ENCODE measurements at places on chromosomes 3 and 15. TPM values are rescaled to one million over a fixed set of nuclear protein-coding genes. Genes with fewer than 3 reads are reported as not detected.
A peak's percentile ranks its signal among the peaks of the same experiment; 100 is the strongest.

- H3K36me3 ChIP-seq: no peaks in the 10 kb centered on the region
- H3K4me1 ChIP-seq: no peaks in the 10 kb centered on the region
- DNase-seq: no peak
- H3K27ac ChIP-seq: no peak overlapping the region
- no peaks in the 10 kb centered on the region for H3K27me3 ChIP-seq
- H3K4me3 ChIP-seq: no peak overlapping the region
These were observed 114.4 kb downstream of the TP63 start for GRCh38 chr3:189745622-189746021.

Gene POTEB2
- not detected for total RNA-seq

DNA sequence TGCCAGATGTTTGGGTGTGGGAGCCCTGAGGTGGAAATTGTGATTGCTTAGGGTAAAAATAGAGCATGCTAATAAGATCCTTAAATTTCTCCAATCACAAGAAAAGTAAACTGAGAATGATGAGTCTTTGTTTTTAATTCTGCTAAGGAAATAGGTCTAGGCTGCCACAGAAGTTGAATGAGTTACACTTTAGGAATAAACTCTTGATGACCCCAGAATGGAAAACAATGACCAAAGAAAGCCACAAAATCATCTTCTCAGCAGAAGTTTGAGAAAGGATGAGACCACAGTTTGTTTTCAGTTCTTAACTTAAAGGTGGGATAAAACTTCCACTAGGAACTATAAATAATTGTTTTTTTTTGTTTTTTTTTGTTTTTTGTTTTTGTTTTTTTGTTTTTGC is 164.6 kb upstream of the BCL6 start:
- no peak for DNase-seq
- H3K27ac ChIP-seq: no peak overlapping the region
- peaks cover 25% of the 10 kb centered on the region for H3K4me1 ChIP-seq
- H3K4me3 ChIP-seq: no peak overlapping the region
- no peaks in the 10 kb centered on the region for H3K27me3 ChIP-seq

DNA sequence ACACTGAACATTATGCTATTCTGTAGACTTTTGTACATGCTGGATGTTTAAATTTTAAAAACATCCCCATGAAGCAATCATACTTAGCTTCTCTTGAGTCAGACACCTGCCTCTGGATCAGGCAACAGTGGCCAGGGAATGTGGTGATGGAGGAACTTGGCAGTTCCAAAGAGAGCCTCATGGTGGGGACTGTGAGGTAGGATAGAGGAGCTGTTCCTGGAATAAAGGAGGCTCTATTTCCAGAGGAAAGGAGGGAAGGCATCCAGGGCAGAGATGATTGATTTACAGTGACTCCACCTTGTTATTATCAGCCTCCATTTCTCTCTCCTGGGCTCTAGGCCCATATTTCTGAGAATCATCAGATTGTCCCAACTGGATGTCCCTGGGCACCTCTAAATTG is 35.0 kb upstream of the ABHD17C start:
- no peaks in the 10 kb centered on the region for H3K4me1 ChIP-seq
- no peaks in the 10 kb centered on the region for H3K36me3 ChIP-seq
- no peak overlapping the region for H3K27ac ChIP-seq
- no peak for DNase-seq

DNA sequence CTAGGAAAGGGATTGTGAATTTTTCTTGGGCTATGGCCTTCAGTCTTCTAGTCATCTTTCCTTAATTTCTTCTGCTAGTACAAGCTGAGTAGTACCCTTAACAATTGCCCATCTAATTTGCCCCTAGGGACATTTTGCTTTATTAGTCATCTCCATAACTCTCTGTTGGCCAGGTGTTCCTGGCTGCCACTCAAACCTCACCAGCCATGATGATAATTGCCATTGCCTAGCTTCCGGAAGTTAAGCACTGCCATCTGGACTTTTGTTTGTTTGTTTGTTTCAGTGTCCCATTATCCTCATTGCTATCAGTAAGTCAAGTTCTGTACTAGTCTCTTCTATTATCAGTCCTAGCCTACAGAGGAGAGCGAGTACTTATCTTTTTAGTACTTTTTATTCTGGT is 36.6 kb upstream of the UBL7 start:
- H3K27me3 ChIP-seq: no peaks in the 10 kb centered on the region
- H3K4me1 ChIP-seq: no peaks in the 10 kb centered on the region
- H3K36me3 ChIP-seq: no peaks in the 10 kb centered on the region

GRCh38 chr3:57068437-57069089 is 8.1 kb downstream of the SPATA12 start:
- no peaks in the 10 kb centered on the region for H3K36me3 ChIP-seq
- H3K27me3 ChIP-seq: no peaks in the 10 kb centered on the region
- no peak overlapping the region for H3K4me3 ChIP-seq

GRCh38 chr3:69326855-69327300 is 59.0 kb downstream of the FRMD4B start:
- DNase-seq: no peak
- no peaks in the 10 kb centered on the region for H3K36me3 ChIP-seq
- no peak overlapping the region for H3K27ac ChIP-seq

GRCh38 chr3:65992106-65992505 is 46.6 kb downstream of the MAGI1 start:
- no peak overlapping the region for H3K27ac ChIP-seq
- H3K4me3 ChIP-seq: no peak overlapping the region
- H3K36me3 ChIP-seq: no peaks in the 10 kb centered on the region
- H3K4me1 ChIP-seq: no peaks in the 10 kb centered on the region

- H3K4me1 ChIP-seq: no peaks in the 10 kb centered on the region
- H3K36me3 ChIP-seq: no peaks in the 10 kb centered on the region
- H3K27ac ChIP-seq: no peak overlapping the region
- H3K4me3 ChIP-seq: no peak overlapping the region
- H3K27me3 ChIP-seq: no peaks in the 10 kb centered on the region
- DNase-seq: no peak
These were observed 22.6 kb downstream of the LMCD1 start for GRCh38 chr3:8524249-8524648.

GRCh38 chr3:49757197-49757596 is 29.1 kb downstream of the IP6K1 start:
- H3K4me1 ChIP-seq: no peaks in the 10 kb centered on the region
- no peak overlapping the region for H3K4me3 ChIP-seq
- no peak overlapping the region for H3K27ac ChIP-seq
- H3K27me3 ChIP-seq: no peaks in the 10 kb centered on the region
- no peak for DNase-seq

- H3K27ac ChIP-seq: no peak overlapping the region
- no peaks in the 10 kb centered on the region for H3K27me3 ChIP-seq
- H3K4me3 ChIP-seq: no peak overlapping the region
- no peaks in the 10 kb centered on the region for H3K4me1 ChIP-seq
- H3K36me3 ChIP-seq: no peaks in the 10 kb centered on the region
These were observed 21.8 kb downstream of the MAP2K5 start for GRCh38 chr15:67564021-67564967.

GRCh38 chr15:77659350-77660321 is 26.9 kb upstream of the LINGO1 start:
- no peaks in the 10 kb centered on the region for H3K36me3 ChIP-seq
- H3K4me1 ChIP-seq: no peaks in the 10 kb centered on the region
- no peak overlapping the region for H3K4me3 ChIP-seq
- no peaks in the 10 kb centered on the region for H3K27me3 ChIP-seq

Gene SCAANT1
- not detected for total RNA-seq

GRCh38 chr3:106281221-106281620 is 412.4 kb upstream of the CBLB start:
- H3K4me3 ChIP-seq: no peak overlapping the region
- no peaks in the 10 kb centered on the region for H3K4me1 ChIP-seq
- no peaks in the 10 kb centered on the region for H3K36me3 ChIP-seq
- H3K27me3 ChIP-seq: no peaks in the 10 kb centered on the region

Gene PLA2G4E
- total RNA-seq: not detected

DNA sequence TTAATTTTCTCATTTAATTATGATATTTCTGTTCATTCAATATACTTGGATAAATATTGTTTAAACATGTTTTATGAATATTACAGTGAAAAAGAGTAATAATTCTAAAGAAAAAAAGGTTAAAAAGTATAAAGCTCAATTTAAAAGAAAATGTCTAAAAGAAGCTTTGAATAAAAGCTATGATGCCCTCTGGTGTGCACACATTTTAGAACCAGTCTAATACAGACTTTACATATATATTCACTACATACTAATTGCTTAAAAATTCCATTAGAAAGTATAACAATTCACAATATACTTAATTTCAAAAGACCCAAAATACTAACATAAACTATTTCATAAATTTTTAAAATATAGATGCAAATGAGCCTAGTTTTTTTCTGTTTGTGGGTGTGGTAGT is 909.1 kb upstream of the ROBO1 start:
- H3K27ac ChIP-seq: no peak overlapping the region
- H3K36me3 ChIP-seq: no peaks in the 10 kb centered on the region
- H3K4me1 ChIP-seq: no peaks in the 10 kb centered on the region
- DNase-seq: no peak

DNA sequence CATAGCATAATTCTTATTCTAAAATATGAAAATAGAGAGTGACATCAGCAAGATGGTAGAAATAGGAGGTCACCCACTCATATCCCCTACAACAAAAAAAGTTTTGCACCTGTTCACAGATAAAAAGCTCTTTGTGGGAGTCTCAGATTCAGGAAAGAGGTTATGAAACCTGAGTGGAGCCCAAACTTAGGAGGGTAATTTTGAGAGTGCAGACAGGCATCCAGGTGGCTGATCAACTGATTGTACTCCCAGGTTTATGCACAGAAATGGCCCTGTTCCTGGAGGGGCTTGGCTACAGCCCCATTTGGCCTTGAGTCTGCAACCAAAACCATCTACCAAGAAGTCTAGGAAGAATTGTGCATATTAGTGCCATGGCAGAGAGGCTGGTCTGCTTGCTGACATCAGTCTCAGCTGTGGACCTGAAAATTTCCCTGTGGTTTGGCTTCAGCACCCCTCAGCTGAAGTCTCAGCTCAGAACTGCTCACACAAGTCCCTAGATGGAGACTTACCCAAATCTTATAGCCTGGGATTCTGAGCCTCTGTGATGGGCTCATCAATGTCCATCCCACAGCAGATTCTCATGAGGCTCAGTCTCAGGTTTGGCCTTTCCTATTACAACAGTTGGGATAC is 291.6 kb downstream of the IL20RB start:
- no peak for DNase-seq
- no peaks in the 10 kb centered on the region for H3K36me3 ChIP-seq
- H3K27me3 ChIP-seq: no peaks in the 10 kb centered on the region
- H3K27ac ChIP-seq: no peak overlapping the region
- no peak overlapping the region for H3K4me3 ChIP-seq

DNA sequence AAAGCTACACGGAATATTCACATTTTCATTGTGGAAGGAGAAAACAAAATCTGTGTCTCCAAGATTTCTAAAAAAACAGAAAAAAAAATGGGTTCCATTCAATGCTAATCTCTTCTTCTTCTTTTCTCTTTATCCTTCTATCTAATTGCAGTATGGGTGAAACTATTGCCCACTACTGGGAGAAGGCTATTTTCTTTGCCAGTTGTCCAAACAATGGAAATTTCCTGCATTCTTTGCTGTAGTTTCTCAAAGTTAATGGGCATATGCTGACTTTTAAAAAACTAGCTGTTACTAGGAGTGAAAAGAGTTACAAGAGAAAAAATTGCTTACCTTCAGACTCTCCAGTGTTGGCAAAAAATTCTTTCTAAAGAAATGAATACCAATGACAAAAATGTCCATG is 179.3 kb upstream of the ANKRD28 start:
- DNase-seq: no peak
- no peak overlapping the region for H3K4me3 ChIP-seq
- H3K36me3 ChIP-seq: no peaks in the 10 kb centered on the region
- H3K27ac ChIP-seq: no peak overlapping the region

DNA sequence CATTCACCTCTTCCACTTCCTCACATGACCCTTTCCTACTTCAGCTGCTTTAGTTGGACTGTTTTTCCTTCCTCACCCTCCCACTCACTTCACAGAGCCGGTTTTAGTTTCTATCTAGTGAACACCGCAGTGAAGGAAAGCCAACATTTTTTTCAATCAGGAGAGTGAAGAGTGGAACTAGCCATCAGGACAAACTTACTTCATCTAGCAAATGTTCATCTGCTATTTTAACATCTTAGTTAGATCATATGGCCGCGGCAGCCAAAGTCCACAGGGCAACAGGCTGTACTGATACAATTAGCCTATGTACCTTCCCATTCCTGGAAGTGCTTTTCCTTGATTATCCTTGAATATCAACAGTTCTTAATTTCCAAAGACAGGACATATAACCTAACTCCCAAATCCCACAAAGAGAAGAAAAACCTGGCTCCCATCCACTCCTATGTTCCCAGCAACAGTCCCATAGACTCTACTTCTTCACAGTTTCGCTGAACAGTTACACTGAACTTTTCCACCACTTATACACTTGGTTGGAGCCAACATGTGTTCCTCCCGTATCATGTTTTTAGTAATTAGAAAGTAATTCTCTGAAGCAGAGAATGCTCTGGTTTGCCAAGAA is 456.2 kb upstream of the THBS1 start:
- peak overlapping the region; percentile 32 for H3K27ac ChIP-seq
- H3K4me1 ChIP-seq: peaks cover 24% of the 10 kb centered on the region
- no peaks in the 10 kb centered on the region for H3K36me3 ChIP-seq
- no peak for DNase-seq
- H3K27me3 ChIP-seq: no peaks in the 10 kb centered on the region

DNA sequence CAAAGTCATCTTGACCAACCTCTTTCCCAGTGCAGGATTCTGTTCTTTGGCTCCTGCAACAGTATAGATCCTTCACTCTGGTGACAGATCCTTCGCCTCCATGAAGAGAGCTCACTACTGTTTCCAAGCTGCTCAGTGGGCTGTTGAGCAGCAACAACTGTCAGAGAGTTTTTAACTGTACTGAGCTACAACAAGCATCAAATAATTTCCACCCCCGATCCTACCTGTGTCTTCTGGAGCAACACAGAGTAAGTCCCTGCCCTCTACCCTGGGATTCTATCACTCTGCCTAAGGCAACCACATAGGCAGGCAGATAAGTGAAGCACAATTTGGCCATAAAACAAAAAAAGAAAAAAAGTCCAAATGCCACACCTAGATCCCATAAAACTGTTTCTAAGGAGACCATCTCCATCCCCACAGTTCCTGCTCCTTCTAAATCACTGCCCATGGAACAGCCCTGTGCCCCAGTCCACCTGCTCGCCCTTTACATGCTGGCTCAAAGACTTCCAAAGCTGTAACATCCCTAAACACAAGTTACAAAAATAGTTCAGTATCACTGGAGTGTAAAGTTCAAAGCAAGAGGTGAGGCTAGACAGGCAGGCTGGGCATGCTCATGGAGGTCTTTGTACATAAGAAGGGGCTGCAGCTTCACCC is 37.8 kb upstream of the ANPEP start:
- H3K4me1 ChIP-seq: peaks cover 9% of the 10 kb centered on the region
- H3K27ac ChIP-seq: no peak overlapping the region
- H3K4me3 ChIP-seq: no peak overlapping the region
